ENCODE measurements at places on chromosomes 12 and 14.

- DNase-seq, result no peak
Observed at GRCh38 chr12:86948851-86949250, 692.7 kb upstream of the MGAT4C start.

DNA sequence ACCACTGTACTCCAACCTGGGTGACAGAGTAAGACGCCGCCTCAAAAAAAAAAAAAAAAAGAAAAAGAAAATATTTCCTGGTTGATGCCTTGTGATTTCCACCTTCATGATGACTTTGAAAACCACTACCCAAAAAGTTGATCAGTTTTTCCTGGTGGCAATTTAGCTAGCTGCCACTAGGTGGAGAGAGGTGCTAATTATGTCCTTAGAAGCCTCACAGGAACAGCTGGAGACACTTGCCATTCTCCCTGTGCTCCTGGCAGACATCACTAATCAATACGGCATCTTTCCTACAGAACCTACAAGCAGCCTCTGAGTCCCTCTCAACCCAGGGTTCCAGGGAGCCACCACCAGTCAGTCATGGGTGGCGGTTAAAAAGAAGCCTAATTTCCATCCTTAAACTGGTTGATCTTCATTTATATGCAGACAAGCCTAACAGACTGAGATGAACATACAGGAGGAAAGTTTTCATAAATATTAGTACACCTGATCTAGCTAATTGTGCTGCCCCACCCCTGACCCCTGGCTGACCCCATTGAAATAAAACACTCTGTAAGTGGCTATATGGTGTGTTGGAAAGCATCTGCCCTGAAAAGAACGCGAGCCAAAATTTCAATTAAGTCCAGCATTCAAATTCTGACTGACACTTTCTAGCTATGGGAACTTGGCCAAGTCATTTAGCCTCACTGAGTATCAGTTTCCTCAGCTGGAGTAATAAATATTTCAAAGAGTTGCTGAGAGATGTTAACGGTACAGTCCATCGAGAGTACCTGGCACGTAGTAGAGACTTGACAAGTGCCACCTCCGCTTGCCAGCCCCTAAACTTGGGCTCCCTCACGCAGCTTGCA is 6.2 kb upstream of the OAS1 start:
- peak; percentile 6 for DNase-seq

DNA sequence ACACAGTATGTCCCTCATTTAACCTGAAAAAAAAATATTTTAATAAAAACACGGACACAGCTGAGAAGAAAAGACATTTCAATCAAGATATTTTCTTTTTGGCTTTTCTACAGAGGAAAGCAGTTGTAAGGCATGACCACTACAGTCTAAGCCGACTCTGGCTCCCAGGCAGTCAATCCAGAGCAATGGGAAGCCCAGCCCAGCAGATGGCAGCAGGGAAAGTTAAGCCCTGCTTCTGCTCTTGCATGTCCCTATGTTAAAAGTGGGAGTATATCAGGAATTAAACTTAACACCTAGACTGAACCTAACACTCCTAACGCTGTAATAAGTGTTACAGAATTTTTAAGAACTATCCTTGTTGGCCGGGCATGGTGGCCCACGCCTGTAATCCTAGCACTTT is 19.5 kb upstream of the HAL start:
- no peak for DNase-seq

DNA sequence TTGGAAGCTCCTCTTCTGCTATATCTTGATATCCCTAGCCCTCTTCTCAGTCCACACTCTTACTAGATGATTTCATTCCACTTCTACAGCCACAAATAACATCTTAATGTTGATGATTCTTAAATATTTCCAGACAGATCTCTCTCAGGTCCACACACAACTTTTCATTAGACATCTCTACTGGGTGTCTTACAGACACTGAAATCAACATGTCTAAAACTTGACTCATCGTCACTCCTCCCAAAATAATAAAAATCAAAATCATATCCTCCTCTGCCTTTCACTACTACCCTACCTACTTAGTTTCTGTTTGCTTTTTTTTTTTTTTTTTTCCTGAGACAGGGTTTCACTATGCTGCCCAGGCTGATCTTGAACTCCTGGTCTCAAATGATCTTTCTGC is 11.9 kb downstream of the PRDM4 start:
- DNase-seq, result no peak

DNA sequence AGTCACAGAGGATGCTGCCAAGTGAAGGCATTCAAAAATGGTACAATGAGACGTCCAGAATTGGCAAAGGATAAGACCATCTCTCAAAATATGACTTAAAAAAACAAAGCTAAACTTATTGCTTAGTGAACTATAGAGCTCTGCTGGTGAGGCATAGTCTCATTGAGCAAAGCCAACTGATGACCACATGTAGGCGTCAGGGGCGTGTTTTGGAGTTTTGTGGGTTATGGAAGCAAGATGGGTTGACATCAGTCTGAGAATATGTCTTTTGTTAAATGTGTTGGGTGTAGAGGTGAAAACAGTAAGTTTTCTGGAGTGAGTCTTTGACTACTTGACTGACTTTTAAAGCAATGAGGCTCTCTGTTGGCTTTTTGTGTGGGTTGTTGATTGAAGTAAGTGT is 47.2 kb downstream of the ATL1 start:
- DNase-seq, result peak; percentile 12

All from activated CD4-positive, alpha-beta T cell treated with anti-CD3 and anti-CD28 coated beads for 24 hours (primary cell).